ENCODE measurements at places on chromosomes 7 and 10. TPM values are rescaled to one million over a fixed set of nuclear protein-coding genes. Genes with fewer than 3 reads are reported as not detected.

The GOLGA7B gene
- polyA plus RNA-seq = 0.48 TPM

The FAM221A gene
- 32.0 TPM for polyA plus RNA-seq

The TMEM213 gene
- polyA plus RNA-seq = 45.9 TPM

The TRIL gene
- polyA plus RNA-seq = 61.8 TPM

The NET1 gene
- 139 TPM for polyA plus RNA-seq

The CTAGE8 gene
- 16.3 TPM for polyA plus RNA-seq

Measured in renal pelvis (tissue), 12 donors.